ENCODE measurements at places on chromosomes 6 and 20.

GRCh38 chr6:71349395-71349794 lies 60.8 kb downstream of the OGFRL1 start:
- DNase-seq: peak; percentile 39

GRCh38 chr20:52789716-52790115 lies 182.4 kb upstream of the TSHZ2 start:
- no peak for DNase-seq

- DNase-seq: peak; percentile 28
Observed at GRCh38 chr20:325889-326644, 715 bp downstream of the SOX12 start.

- no peak for DNase-seq
Observed at GRCh38 chr20:58162986-58163385, 65.5 kb downstream of the ANKRD60 start.

GRCh38 chr20:6802227-6802626 lies 34.7 kb downstream of the BMP2 start:
- no peak for DNase-seq

DNA sequence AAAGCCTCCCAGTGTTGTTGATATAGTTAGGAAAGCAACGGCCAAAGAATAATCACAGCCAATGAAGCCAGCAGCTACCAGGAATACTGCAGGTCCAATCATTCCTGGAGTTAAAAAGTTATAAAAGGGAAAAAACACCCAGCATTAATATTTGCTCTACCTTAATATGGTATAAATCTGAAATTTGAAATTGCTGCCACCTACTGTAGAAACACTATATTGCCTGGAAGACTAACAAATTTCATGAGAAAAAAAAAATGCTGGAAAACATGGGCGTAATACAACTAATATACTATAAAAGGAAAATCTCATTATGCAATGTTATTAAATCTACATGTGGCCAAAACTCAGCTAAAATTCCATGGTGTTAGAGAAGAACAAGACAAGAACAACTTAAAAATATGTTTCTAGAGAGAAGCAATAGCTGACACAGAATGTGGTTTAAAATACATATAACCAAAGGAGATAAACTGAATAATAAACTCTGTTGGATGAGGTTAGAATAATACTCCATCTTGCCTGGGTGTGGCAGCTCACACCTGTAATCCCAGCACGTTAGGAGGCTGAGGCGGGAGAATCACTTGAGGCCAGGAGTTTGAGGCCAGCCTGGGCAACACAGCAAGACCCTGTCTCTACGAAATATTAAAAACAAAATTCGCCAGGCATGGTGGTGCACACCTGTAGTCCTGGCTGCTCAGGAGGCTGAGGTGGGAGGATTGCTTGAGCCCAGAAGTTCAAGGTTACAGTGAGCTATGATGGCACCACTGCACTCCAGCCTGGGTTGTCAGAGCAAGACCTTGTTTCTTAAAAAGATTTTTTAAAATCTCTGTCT lies 43.1 kb downstream of the SLC17A5 start:
- DNase-seq: no peak

- no peak for DNase-seq
Observed at GRCh38 chr20:4120921-4121321, 105.6 kb upstream of the RNF24 start.

- DNase-seq: no peak
Observed at GRCh38 chr6:34990971-34991560, 102.0 kb downstream of the ANKS1A start.

DNA sequence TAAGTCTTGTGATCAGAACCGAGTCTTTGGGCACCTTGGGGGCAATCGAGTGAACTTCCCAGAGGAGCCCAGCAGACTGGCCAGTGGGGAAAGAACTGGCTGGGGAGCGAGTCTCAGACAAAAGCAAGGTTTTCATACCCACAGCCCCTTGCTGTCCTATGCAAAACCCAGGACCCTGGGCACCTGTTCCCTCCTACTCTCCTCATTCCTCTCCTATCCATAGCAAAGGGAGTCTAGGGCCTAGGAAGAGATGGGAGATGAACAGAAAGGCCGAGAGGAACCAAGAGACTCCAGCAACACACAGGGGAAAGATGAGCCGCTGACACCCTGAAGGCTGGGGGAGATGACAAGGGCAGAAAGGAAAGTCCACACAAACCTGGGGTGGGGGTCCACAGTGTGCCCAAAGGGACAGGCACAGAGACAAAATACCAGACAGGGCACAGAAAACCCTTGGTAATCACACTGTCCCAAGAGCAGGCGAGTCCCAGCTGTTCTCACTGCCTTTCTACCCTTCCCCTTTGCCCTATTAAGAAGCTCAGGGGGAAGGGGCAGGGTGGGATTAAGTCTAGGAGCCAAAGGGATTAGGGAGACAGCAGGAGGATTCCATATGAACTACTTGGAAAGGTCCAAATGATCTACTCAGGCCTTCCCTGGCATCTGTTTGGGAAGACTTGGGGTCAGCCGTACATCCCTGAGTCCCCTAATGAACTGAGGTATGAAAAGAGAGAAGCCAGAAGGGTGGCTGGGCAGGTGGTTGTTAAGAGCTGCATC lies 6.5 kb downstream of the PPP1R18 start:
- DNase-seq: no peak

GRCh38 chr6:125511809-125512396 lies 210.1 kb upstream of the HDDC2 start:
- DNase-seq: no peak

DNA sequence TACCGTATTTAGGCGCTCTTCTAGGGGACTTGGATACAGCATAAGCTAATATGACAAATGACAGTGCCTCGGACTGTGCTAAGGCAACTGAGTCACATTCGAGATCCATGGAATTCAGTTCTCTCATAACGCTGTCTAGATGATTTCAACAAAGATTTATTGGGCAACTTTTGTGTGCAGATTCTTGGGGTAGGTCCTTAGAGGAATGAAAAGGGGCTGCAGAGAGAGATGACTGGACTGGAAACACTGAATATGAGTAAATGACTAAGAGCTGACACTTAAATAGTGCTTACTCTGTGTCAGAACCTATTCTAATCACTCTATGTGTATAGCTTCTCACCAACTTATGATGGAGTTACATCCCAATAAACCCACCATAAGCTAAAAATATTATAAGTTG lies 36.4 kb upstream of the MARCKS start:
- DNase-seq: no peak

- DNase-seq: no peak
Observed at GRCh38 chr20:7094438-7094997, 327.0 kb downstream of the BMP2 start.
